ENCODE measurements at places on chromosomes 3 and 15. TPM values are rescaled to one million over a fixed set of nuclear protein-coding genes. Genes with fewer than 3 reads are reported as not detected.

DNA sequence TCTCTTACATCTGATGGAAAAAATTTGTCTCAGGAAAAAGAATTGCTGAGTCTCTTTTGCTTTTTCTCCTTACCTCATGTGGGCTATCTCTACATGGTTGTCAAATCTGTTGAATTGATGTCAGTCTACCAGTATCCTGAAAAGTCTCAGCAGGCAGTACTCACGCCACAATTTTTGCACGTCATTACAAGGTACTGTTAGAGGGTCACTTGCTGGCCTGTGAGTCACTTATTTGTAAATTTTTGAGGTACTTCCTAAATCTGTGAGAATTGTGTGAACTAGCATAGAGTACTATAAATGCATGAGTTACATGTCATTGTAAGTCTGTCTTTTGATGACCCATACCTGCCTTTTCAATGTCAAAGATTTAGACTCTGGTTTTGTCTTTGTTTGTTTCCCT, 15.9 kb downstream of the HPS3 start:
- no peak for DNase-seq

DNA sequence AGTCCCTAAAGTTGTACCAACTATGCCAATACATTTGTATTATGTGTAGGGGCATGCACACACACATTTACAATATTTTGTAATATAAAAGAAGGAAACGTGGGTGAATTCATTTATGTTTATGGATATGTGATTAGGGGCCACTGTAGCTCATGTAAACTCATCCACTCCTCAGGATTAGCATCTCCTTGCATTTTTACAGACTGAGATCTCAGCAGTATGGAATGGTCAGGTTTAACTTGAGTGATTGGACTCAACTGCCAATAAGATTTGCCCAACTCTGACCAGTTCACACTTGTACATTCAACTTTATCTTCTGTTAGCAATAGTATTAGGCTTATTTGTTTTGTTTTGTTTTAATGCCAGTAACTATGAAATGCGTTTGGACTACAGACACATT, 36.5 kb downstream of the PSMD6 start:
- DNase-seq, result no peak

- peak; percentile 34 for DNase-seq
Measured at GRCh38 chr15:101320501-101321052, 25.5 kb upstream of the SNRPA1 start.

GRCh38 chr3:85474241-85474640, 515.5 kb downstream of the CADM2 start:
- no peak for DNase-seq

DNA sequence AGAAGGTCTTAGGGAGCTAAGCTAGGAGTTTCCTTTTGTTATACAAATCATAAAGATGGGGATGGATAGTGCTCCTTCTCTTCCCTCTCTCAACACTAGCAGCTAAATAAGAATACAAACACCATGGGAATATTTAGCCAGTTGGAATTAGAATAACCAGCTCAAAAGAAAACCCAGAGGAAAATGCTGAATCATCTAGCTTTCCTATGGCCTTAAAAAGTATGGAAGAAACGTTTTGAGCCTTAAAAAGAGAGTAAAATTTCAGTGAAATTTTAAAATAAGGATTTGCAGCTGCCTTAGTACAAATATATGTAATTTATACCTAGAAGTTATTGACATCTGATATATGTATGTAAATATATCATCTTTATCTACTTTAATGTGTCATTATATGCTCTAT, 245.8 kb downstream of the STXBP5L start:
- no peak for DNase-seq

DNA sequence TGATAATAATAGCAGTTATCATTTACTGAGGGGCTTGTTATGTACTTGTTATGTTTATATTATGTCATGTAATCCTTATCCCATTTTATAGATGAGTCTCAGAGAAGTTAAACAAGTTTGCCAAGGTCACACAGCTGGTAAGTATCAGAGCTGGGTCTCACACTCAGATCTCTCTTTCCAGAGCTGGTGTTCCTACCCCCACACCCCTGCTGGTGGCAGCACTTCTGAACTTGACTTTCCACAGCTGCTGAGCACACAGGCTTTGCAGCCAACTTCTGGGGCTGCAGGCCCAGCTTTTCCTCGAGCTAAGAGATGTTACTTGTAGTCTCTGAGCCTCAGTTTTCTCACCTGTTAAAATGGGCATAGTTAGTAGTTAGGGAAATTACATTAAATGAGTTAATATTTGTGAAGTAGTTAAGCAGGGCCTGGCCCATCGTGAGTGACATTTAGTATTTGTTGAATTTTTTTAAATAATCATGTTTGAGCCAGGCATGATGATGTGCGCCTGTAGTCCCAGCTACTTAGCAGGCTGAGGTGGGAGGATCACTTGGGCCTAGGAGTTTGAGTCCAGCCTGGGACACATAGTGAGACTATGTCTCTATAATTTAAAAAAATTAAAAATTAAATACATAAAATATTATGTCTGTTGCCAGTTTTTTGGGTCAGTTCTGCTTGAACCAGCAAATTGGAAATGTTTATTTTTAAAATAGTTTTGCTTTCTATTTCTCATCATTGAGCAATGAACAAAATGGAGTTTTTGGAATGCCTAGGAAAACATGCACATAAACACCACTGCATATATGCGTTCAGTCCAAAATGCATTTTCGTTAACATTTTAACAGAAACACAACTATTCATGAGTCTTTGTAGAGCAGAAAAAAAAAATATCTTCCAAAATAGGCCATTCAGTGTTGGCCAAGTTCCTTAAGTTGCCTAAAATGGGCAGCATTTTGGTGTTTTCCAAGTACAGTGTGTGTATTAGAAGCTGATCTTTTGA, 87.3 kb downstream of the SMAD6 start:
- no peak for DNase-seq

- DNase-seq, result peak; percentile 46
Measured at GRCh38 chr3:158539414-158540014, 31.5 kb upstream of the MLF1 start.

DNA sequence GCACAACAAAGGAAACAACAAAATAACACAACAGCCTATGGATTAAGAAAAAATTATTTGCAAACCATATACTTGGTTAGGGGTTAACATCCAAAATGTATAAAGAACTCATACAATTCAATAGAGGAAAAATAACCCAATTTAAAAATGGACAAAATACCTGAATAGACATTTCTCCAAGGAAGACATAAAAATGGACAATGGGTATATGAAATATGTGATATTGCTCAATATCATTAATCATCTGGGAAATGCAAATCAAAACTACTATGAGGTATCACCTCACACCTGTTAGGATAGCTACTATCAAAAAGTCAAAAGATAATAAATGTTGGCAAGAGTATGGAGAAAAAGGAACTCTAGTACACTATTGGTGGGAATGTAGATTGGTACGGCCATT, 71.0 kb upstream of the THRB start:
- DNase-seq, result no peak

DNA sequence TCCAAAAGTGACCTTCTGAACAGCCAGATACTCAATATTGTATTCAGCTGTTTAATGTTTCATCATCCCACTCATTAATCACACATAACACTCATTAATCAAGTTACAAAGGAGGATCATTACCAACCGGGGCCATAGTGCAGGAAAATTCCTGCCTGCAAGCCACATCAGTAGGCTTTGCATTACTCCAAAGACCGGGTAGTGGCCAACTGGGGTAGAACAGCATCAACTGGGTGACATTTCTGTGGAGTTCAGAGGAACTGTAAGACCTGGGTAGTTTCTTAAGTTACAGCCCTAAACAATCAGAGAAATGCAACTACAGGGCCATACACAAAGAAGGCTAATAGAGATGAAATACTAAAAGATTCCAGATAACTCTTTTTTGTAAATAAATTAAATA, 253.1 kb downstream of the WDR72 start:
- no peak for DNase-seq

DNA sequence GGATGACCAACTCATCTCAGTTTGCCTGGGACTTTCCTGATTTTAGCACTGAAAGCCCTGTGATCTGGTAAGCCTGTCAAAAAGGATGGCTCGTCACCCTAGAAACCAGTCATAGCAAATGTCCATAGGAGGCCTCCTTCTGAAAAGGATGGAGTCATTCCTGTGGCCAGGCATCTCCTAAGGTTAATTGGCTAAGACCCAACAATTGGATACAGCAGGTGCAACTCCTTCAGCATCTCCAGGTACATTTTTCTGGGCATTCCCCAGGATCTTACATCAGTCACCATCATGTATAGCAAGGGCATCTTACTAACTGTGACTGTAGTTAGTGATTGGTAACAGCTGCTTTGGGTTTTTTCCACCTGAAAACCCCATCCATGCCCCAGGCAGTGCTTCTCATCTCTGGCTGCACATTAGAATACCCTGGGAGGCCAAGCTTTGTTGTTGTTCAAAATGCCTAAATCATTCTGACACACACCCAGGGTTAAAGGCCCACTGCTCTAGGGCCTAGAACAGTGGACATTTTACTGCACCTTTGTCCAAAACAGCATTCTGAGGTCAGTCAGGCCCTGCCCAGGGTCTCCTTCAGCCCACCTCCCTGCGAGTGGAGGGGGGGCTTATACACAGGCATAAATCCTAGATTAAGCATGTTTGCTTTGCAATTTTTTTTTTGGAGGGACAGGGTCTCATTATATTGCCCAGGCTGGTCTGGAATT, 28.3 kb upstream of the GALNT15 start:
- DNase-seq, result no peak

- DNase-seq, result peak; percentile 53
Measured at GRCh38 chr15:97521381-97522285, 438.9 kb upstream of the ARRDC4 start.

DNA sequence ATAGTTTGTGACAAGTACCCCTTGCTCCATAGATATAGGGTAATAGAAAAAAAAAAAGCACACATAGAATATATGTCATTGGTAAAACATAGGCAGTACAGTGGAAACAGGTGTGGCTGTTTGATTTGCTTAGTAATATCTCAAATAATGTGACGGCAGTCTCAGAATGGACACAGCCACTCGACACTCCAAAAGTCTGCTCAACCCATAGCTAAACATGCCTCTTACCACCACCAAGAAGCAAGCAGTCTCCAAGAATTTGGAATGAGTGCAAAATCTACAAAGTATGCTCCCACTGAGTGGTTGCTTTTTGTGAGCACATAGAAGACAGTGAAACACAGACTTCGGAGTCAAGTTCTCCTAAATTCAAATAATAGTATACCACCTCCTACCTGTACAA, 43.0 kb downstream of the RAB27A start:
- no peak for DNase-seq

- no peak for DNase-seq
Measured at GRCh38 chr3:176953106-176954060, 243.9 kb downstream of the TBL1XR1 start.

GRCh38 chr15:59165726-59166125, 40.9 kb upstream of the LDHAL6B start:
- peak; percentile 33 for DNase-seq

DNA sequence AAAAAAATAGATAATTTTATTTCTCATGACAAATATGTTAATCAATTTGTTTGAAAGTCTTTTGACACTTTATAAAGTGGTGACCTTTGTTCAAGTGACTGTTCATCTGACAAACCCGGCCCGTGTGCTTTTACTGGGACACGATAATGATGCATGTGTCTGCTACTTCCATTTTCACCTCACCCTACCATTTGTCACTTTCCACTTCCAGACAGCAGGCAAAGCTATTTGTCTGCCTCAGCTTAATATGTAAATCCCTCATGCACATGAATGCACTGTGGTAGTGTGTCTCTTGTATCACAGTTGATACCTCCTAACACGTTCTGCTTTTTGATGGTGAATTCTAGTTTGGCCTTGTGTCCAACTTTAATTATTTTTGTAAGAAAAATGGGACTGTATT, 204.3 kb downstream of the BBX start:
- DNase-seq, result no peak

- DNase-seq, result no peak
Measured at GRCh38 chr3:117272274-117272673, 562.7 kb downstream of the TUSC7 start.

DNA sequence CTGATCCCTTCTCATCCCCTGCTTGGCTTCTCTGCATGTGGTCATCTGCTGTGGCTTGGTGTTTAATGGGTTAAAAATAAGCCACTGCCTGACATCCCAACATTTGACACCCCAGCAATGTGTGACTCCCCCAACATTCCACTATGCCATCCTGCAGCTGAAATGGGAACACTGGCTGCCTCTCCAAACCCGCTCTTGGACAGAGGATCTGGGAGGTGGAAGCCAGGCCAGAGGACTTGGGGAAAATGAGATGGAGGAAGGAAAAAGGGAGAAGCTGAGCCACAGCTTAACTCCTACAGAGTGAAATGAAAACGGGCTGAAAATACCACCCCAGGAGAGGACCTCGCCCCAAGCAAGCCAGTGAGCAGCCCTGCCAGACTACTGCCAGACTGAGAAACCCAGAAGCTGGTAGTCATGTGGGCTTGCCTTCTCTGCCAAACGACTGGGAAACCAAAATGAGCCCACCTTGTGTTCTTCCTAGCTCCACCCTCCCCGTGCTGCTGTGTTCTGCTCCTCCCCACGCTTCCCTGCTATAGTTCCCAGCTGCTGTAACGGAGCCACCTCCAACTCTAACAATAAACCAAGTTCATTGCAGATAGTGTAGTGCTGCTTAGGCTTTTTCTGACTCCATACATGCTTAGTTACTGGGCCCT, 13.7 kb downstream of the MAP1A start:
- peak; percentile 50 for DNase-seq

DNA sequence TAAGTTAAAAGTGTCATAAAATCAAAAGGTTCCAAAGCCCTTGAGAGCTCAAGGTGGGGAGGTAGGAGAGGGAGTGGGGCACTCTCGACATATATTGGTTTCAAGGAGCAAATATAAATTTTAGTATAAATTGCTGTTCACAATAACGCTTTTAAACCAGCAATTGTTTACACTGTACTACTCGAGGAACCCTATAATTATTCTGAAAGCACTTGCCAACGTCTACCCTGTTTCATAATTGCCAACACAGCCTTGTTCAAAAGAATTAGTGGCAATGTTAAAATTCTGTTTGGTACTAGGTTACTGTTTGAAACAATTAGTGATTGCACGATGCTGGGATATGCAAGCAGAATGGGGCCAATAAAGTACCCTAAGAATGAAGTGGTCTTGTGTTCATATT, 76.3 kb upstream of the ICE2 start:
- DNase-seq, result no peak

DNA sequence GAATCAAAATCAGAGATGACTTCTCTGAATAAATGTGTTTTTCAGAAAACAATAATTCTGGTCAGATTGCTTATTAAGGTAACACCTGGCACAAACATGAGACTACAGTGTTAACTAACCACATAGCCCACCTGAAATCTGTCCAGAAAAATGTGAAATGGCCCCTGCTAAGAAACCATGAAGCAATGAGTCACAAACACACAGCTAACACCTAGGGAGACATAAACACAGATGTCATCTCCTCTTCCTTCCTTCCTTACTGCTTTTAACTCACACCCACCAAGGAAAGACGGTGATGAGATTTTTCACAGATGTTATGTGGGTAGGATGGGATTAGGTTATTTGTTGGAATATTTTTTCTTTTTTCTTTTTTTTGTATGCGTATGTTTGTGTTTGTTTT, 315.0 kb upstream of the STAC start:
- no peak for DNase-seq

Gene MUC20
- polyA plus RNA-seq, result 32.5 TPM

Gene ALDH1A2
- polyA plus RNA-seq, result 284 TPM

Gene AGTR1
- 19.2 TPM for polyA plus RNA-seq

Gene CD200R1L
- not detected for polyA plus RNA-seq

Gene SV2B
- 0.67 TPM for polyA plus RNA-seq

Gene LRTM1
- not detected for polyA plus RNA-seq

Gene APBA2
- 12.6 TPM for polyA plus RNA-seq

Gene TMEM89
- polyA plus RNA-seq, result not detected

All from left kidney (tissue), 8 donors.